ENCODE measurements at places on chromosomes 11 and 22. TPM values are rescaled to one million over a fixed set of nuclear protein-coding genes. Genes with fewer than 3 reads are reported as not detected.

GRCh38 chr11:10920205-10920604, 62.4 kb upstream of the ZBED5 start:
- no peak overlapping the region for H3K27ac ChIP-seq
- no peak overlapping the region for H3K4me3 ChIP-seq
- no peaks in the 10 kb centered on the region for H3K36me3 ChIP-seq
- no peak for DNase-seq

GRCh38 chr11:66845876-66846212, 2.6 kb downstream of the RCE1 start:
- DNase-seq, result no peak
- H3K4me1 ChIP-seq, result peaks cover 37% of the 10 kb centered on the region
- no peaks in the 10 kb centered on the region for H3K36me3 ChIP-seq
- H3K4me3 ChIP-seq, result no peak overlapping the region

DNA sequence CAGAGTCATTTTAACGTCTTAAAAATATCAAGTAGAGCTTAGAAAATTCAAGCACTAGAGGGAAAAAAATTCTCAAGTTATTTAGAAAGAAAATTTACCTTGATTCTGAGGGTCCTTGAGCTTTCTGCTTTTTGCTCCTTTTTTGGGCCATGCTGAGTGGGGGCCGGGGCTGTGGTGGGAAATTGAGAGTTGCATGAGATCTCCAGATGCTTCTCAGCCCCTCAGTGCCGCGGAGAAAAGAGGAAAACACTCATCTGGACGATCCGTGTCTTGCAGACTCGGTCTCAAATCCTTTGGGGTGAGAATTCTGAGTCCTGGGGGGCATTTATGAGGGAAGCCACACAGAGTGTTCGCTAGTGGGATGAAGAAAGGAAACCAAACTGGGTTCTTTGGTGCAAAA, 700.8 kb downstream of the TBC1D22A start:
- H3K27ac ChIP-seq, result no peak overlapping the region
- no peak overlapping the region for H3K4me3 ChIP-seq
- no peaks in the 10 kb centered on the region for H3K36me3 ChIP-seq
- H3K4me1 ChIP-seq, result no peaks in the 10 kb centered on the region
- DNase-seq, result no peak
- peaks cover 7% of the 10 kb centered on the region for H3K27me3 ChIP-seq

DNA sequence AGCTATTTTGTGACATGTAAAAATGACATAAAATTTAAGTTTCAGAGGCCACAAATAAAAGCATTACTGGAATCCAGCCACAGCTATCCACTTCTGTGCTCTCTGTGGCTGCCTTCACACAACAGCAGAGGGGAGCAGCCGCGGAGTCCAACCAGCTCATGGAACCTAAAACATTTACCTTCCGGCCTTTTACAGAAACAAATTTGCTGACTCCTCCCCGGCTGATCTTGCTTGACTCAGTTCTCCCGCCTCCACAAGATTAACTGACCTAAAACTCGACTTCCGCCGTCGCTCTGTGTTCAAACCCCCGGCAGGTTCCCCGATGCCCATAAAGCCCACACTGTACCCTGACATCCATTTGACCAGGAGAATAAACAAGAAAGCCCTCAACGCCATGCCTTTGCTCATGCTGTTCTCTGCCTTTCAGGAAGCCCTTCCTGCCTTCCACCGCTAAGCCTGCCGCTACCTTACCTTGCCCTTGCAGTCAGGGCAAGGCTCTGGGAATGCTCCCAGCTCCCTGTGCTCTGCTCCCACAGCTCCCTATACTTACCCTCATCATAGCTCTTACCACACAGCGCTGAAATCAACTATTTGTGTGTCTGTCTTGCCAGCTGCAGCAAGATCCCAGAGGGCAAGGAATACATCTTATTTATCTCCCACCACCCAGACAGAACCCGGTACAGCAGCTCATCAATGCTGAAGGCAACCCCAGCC, 35.4 kb downstream of the MICAL3 start:
- no peaks in the 10 kb centered on the region for H3K27me3 ChIP-seq
- H3K36me3 ChIP-seq, result no peaks in the 10 kb centered on the region
- H3K27ac ChIP-seq, result peak overlapping the region; percentile 83
- H3K4me1 ChIP-seq, result peaks cover 95% of the 10 kb centered on the region
- no peak overlapping the region for H3K4me3 ChIP-seq

Gene BACE1
- 1.0 TPM for polyA plus RNA-seq

All from naive B cell (primary cell).